ENCODE measurements at places on chromosomes 6 and 20.
A peak's percentile ranks its signal among the peaks of the same experiment; 100 is the strongest.

DNA sequence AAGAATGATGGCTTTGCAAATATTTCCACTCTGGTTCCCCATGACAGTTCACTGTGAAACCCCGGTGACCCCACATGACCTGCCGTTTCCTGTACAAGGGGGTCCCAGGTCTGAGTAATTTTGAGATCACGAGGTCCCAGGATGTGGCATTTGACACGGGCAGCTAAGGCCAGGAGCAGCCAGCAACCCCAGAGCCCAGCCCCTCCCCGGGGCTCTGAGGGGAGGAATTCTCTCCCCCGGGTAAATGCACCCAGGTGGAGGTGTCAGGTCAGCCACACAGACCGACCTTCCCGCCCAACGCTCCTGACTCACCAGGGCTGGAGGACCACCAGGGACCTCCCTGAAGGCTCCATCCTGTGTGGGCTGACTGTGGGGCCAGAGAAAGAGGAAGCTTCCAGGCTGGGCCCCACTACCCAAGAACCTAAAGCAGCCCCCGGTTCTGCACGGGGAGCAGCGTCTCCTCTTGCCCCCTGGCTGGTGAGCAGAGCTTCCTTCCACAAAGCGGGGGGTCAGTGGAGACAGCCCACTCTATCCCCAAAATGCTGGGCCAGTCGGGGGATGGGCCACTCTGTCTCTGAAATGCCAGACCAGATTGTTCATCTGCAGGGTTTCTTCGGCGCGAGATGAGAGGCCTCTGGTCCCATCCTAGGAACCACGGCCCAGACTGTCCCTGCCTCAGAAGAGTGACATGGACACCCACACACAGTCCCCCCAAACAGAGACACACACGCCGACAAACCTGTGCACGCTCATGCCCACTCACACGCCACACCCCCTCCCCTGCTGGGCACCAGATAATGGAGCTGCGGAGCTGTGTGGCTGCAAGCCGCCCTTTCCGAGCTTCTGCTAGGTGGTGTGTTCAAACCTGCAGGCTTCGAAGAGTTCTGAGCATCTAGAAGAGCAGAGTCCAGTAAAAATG is 23.4 kb upstream of the SLCO4A1 start:
- no peak for DNase-seq

- DNase-seq, result no peak
These were observed 35.3 kb downstream of the METTL24 start for GRCh38 chr6:110322874-110323242.

DNA sequence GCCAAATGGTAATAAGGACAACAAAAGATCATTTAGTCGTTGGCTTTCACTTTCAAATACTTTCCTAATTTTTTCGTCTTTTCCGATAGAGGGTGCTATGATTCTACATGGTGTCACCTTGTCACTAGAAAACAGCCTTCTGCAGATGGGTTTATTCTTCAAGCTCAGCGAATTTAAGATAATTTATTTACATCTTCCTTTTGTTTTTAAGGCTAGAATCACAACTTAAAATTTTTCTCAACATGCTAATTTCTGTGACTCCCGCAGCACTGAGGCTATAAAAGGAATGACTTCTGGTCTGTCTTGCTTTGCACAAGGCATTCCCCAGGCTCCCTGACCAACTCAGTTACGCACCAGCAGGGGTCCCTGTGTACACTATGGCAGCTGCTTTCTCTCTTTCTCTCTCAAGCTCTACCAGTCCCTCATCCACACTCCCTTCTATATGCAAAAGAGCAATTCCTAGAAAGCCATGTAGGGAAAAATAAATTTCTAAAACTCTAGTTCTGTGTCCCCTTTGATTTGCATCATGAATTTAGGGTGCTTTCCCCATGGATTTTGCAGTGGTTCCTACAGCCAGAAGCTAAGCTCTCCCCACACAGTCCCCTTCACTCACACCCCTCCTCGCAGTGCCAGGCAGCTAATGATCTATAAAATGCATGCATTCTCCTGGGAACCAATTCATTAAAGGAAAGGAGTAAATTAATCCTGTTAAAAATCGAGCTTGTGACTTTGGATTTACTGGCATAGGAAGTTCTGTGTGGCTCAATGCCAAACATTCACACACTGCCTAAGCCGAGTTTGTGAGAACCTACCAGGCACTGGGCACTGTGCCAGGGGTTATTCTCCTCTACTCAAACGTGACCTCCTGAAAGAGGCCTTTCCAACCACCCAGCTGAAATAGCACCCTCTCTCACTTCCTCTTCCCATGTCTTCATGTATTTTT is 74.5 kb downstream of the DCDC2 start:
- peak; percentile 94 for DNase-seq

DNA sequence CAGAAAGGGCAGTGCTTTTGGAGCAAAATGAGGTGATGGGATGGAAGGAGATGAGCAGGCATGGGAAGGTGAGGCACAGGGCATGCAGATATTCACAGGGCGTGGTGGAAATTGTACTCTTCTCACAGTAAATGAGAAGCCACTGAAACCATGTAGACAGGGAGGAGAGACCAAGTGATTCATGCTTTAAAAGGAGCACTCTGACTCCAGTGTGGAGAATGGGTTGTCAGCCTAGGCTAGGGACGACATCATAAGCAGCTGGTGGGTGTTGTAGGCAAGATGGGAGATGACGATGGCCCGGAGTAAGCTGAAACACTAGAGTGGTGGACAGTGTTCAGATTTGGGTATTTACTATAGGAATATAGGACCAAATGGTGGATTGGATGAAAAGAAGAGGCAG is 18.4 kb downstream of the PDE7B start:
- no peak for DNase-seq

DNA sequence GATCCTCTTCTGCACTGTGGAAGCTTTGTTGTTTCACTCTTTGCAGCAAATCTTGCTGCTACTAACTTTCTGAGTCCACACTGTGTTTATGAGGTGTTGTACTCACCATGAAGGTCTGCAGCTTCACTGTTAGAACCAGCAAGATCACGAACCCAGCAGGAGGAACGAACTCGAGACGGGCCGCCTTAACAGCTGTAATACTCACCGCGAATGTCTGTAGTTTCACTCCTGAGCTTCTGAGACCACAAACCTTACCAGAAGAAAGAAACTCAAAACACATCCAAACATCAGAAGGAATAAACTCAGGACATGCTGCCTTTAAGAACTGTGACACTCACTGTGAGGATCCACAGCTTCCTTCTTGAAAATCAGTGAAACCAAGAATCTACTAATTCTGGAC is 48.1 kb upstream of the MBOAT1 start:
- DNase-seq, result no peak

DNA sequence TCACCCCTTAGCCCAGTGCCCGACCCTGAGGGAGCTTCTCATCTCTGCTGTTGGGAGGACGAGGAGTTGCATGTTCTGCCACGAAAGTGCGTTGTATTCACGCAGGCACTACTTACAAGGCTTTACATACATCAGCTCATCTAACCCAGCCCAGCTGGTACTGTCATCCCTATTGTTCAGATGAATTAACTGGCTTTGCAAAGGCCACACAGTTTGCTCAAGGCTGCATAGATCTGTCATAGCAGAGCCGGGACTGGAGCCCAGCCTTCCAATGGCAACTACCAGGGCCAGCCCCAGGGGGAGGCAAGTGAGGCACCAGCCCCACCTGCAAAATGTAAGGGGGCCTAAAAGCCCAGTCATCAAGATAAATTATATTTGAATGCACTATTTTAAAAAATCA is 257.6 kb downstream of the NFATC2 start:
- DNase-seq, result no peak

GRCh38 chr6:113669606-113670005 is 187.5 kb upstream of the MARCKS start:
- DNase-seq, result no peak

GRCh38 chr6:157434349-157435033 is 53.5 kb downstream of the ZDHHC14 start:
- no peak for DNase-seq

DNA sequence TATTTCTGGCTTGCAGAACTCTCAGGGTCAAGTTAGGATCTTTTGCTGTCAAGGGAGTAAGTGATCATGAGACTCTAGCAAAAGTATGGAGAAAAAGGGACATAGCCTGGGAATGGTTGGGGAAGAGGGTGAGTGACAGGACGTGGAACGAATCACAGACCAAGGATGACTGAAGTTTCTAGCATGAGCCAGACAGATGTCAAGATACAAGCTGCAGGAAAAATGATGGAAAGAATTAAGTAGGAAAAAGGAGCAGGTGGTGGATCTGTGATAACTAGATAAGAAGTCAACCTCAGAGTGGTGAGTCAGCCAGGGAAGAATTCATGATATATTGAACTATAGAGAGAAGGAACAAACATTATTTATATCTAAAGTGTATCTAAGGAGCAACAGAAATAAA is 159.8 kb upstream of the SYNDIG1 start:
- no peak for DNase-seq

- DNase-seq, result no peak
These were observed 24.4 kb downstream of the SIRPD start for GRCh38 chr20:1533059-1533458.

DNA sequence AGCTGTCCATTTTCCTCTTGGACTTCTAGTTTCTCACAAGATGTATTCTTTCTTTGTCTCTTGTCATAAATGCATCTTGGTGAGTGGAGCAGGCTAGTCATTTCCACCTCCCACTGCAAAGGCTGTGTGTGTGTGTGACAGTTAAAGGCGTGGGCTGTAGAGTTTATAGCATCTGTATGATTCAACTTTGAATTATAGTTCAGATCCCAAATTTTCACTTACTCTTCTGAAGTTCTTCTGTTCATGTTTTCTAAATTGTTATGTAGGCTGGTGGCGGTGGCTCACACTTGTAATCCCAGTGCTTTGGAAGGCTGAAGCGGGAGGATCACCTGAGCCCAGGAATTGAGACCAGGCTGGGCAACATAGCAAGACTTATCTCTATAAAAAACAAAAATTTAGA is 44.7 kb upstream of the GRIK2 start:
- DNase-seq, result no peak

- DNase-seq, result no peak
These were observed 121.6 kb upstream of the PMEPA1 start for GRCh38 chr20:57831326-57831992.

- DNase-seq, result no peak
These were observed 208.4 kb upstream of the DTNBP1 start for GRCh38 chr6:15871276-15871675.

DNA sequence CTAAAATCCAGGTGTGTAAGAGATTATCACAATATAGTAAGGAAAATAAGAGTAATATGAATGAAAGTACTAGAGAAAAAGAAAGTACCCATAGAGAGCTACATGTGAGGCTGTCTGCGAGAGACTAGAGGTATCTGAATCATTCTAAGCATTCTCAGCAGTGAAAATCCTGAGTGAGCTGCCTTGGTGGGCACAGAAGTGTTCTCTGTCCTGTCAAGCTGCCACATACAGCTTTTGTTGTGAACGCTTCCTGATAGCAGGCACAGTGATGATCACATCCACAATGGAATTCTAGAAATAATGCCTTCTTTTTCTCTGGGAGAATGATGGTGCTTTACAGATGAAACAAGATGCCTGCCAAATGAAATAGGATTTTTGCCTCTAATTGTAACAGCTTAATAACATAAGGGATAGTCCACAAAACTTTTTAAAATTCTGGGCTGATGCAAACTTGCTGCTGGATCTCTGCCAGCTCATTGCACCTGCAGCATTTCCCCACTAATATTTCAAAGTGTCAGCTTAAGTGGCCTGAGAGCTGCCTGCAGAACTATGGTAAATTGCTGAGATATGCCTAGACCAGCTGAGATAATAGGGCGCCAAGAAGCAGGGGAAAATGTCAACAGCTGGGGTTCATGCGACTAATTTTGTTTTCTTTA is 620.5 kb downstream of the DOK5 start:
- DNase-seq, result peak; percentile 69

GRCh38 chr6:37762806-37763205 is 56.7 kb upstream of the ZFAND3 start:
- DNase-seq, result no peak

GRCh38 chr20:39716796-39717341 is 754.7 kb downstream of the DHX35 start:
- no peak for DNase-seq
